Activated gamma-delta T cell treated with anti-CD3 and anti-CD28 coated beads, Interleukin-2, amount 50 U/mL, for 16 hours (primary cell): ENCODE measurements at places on chromosomes 3 and 15.

- no peak for DNase-seq
Observed at GRCh38 chr3:113952921-113953320, 5.1 kb downstream of the ZDHHC23 start.

DNA sequence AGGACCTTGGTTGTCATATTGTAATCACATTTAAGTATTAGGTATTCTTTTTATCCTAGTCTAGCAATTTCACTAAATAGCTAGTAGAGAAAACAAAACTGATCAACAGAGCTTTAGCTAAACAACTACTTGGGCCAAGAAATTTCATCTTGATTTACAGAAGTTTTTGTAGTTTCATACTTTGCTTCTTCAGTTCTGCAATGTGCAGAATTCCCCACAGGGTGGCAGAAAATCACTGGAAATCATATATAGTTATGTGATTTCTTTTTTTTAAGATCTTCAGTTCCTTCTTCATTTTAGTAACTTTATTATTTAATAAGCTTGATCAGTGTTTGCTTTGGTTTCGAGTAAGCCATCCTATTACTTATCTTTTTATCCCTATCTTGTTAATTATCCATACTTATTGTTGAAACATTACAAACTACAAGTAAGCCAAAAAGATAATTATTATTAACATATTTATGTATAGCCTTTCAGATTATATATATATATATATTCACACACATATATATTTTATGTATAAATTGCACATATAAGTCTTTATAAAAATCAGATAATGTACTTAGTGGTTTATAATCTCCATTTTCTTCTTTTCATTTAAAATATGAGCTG is 2.2 kb upstream of the BNIP2 start:
- DNase-seq, result peak; percentile 25

DNA sequence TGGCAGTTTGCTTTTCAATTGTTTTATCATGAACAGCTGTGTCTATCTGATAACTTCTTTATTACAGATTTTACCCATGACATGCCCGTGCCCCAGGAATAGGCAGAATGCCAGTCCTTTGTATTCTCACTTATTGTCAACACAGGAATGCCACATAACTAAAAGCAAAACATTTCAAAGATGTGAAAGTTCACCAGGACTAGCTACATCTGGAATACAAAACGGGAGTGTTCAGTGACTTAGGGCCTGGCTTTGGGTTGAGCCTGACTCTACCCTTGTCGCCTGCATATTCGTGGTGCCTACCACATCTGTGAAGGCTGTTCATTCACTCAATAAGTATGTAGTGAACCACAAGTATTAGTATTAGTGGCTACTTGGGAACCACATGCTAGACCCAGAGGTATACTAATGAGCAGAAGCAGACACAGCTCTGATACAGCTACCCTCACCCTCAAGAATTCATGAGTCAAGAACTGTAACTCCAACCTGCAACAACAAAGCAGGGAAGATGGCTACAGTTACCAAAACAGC is 2.9 kb downstream of the TNFSF10 start:
- DNase-seq, result no peak

DNA sequence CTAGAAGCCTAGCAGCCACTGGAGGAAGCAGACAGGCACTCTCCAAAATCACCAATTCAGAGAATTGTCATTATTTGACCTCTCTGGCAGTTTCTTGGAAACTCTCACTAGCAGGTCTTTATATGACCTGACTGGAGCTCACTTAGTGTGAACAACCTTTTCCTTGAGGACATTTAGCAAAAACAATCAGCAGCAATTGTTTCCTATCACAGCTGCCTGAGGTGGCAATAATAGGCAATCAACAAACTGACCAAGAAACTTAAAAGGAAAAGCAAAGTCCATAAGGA is 162.4 kb upstream of the STT3B start:
- DNase-seq, result no peak

DNA sequence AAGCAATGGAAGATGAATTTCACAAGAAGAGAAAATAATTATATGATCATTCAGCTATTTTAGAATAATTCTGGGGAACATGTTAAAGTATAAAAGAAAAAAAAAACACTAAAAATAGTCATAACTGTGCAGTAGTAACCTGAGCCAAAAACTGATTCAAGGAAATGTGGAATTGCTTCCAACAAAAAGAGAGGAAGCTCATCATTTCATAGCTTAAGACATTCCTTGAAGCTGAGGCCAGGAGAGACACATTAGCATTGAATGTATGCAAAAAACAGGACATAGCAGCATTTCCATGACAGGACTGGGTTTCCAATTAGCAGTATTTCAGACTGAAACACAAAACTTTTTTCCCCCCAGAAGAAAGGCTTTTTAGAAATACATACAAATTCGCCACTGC is 27.7 kb upstream of the LRRN1 start:
- no peak for DNase-seq

DNA sequence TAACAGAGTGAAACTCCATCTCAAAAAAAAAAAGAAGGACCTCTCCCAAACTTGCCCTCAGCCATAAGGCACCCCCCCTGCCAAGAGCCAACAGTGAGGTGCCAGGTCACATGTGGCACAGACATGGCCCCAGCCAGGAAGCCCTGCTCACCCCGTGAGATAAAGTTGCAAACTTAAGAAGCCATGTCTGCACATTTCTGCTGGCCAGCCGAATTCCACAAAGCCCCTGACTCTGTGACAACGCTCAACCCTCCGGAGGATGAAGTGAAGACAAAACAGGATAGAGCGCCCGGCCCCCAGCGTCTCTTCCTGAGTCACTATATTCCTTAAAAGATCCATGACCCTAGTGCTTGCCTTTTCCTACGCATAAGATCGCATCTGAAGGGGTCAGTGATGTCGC is 188.1 kb downstream of the XXYLT1 start:
- no peak for DNase-seq

DNA sequence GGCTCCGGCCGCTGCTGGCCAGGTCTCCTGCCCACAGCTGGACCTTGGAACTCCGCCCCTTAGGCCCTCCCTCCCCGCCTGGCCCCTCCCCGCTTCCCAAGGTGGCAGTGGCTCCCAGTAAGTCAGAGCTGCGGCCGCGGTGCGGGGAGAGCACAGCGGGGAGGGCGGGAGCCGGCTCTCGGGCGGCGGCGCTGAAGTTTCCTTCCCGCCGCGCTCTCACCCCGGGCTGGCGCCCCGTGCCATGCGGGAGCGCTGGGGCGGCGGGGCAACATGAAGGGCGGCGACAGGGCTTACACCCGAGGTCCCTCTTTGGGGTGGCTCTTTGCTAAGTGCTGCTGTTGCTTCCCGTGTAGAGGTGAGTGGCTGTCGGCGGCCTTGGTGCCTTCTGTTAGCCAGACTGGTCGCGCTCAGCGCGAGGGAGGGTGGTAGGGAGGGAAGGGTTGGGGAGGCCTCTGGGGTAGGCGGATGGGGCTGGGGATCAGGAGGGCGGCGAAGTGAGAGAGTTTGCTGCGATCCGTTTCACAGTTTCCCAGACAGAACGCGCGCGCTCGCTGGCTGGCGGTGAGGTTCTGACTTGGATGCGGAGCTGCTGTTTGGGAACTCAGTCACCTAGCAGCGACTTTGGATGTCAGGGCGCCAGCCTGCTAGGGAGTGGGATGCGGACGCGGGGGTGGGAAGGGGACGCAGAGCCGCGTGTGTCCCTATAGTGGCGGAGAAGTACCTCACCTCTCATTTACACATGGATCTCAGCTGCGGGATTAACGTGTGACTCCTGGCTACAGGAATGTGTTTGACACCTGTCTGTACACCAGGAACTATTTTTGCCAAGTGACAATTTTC is 145.5 kb upstream of the UMPS start:
- DNase-seq, result peak; percentile 5
